Stimulated activated CD4-positive, alpha-beta T cell treated with anti-CD3 and anti-CD28 coated beads, Interleukin-12 subunit alpha, Interleukin-12 subunit beta, amount 100 ng/mL, for 48 hours (primary cell): ENCODE measurements at places on chromosomes 4 and X.

GRCh38 chrX:19487520-19488200 is 27.6 kb downstream of the MAP3K15 start:
- no peak for DNase-seq

DNA sequence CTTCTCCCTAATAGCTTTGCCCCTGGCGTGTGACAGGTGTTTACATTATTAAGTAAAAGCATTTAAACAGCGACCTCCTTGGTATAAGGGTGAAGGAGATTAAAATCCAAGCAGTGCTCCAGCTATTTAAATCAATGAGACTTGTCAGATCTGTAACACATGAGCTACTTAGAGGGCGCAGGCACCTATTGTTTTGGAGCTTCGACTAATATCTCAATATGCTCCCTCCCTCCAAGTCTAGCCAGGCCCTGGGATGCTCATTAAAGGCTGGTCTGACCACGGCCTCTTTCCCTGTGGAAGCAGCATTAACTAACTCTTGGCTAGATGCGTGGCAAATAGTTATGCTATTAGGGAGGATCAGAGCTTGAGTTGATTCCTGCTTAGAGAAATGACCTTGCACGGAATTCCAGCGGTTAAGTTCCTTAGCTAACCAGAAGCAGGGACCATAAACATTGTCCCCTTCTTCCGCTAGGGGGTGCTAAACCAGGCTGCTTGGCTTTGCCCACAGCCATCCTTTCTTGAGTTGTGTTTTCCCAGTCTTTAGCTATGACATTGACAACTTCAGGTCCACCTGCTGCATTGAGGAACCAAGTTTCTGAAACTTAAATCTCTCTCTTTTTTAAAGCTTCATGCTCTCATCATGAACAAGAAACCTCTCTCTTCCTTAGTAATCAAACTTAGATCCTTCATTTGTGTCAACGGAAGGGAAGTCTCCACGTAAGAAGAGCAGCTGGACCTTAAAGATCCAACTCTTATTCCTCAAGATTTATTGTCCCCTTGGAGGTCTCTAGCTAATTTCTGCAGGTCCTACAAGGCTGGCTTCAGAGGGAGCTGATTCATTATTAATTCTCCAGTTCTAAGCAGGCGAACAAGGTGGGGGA is 80.7 kb upstream of the IGFBP7 start:
- DNase-seq, result no peak

DNA sequence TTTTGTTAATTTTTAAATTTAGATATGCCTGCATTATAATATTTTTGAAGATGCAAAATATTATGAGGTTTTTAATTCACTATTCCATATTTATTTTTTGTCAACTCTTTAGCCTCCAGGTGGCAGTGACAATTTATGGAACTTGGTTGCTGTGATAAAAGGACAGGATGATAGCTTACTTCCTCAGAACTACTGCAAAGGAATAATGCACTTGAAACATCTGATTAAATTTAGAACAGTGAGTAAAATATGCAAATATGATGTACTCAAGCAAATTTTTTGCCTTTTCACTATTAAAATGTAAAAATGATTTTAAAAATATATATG is 45.1 kb downstream of the SPATA4 start:
- no peak for DNase-seq

- DNase-seq, result no peak
These were observed 25.3 kb downstream of the CLNK start for GRCh38 chr4:10659251-10659650.
